Fibroblast of the aortic adventitia (primary cell): ENCODE measurements at places on chromosomes 3 and 15.

- no peak for DNase-seq
These were observed 13.1 kb upstream of the WWTR1 start for GRCh38 chr3:149670742-149671492.

- no peak for DNase-seq
These were observed 211.4 kb downstream of the TUSC7 start for GRCh38 chr3:116920826-116921610.

DNA sequence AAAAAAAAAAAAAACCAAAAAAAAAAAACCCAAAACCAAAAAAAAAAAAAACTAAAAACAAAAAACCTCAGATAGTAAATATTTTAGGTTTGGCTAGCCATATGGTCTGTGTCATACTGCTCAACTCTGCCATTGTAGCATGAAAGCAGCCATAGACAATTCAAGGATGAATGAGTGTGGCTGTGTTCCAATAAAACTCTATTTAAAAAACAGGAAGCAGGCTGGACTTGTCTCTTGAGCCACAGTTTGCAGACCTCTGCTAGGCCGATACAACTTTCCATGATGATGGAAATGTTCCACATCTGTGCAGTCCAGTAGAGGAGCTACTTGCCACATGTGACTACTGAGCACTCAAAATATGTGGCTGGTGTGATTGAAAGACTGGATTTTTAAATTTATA lies 11.1 kb downstream of the EFCAB12 start:
- DNase-seq = peak; percentile 84

DNA sequence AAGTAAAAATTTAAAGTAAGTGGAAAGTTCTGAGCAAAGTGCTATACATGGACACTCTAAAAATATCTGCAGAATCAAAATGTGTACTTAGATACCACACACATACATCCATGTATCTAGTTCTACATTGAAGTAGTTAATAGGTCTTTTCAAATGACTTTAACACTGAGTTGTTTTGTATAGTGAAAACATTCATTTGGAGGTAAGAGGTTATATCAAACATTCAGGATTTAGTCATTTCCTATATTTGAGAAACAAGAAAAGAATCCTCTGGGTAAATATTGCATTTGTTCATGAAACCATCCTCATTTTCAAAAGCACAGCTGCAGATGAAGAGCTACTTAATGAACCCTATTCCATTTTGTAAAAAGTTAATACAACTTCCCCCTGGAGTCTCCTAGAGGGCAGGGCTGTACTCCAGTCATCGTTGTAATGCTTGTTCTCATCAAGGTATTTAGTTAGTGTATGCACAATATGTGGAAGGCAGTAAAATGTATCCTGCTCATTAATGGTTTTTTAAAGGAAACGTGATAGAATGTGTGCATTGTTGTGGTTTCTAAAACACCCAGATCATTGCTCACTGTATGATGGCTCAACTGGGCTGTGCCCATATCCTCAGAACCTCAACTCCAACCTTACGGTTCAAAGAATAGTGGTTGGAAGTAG lies 26.2 kb downstream of the ARPP21 start:
- no peak for DNase-seq

DNA sequence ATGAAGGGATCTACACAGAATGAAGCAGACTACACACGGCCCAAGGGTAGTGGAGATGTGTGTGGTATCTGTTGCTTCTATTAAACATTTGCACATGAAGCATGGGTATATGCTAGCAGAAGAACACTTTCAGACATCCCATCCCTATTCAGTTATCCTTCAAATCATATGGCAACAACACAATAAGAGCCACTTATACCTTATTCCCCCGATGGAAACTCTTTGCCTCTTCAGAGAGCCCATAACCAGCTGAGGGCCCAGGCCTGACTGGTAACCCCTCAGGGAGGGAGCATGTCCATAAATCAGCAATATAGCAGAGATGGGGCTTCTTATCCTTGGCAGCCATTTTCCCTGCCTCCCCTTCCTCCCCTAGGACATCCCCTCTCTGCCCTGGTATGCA lies 210.6 kb downstream of the FHIT start:
- no peak for DNase-seq
